ENCODE measurements at places on chromosomes 6 and 20. TPM values are rescaled to one million over a fixed set of nuclear protein-coding genes. Genes with fewer than 3 reads are reported as not detected.
A peak's percentile ranks its signal among the peaks of the same experiment; 100 is the strongest.

NOX3 gene
- total RNA-seq, result not detected

- DNase-seq, result no peak
These were observed 3.2 kb downstream of the POLH start for GRCh38 chr6:43579171-43579570.

DNA sequence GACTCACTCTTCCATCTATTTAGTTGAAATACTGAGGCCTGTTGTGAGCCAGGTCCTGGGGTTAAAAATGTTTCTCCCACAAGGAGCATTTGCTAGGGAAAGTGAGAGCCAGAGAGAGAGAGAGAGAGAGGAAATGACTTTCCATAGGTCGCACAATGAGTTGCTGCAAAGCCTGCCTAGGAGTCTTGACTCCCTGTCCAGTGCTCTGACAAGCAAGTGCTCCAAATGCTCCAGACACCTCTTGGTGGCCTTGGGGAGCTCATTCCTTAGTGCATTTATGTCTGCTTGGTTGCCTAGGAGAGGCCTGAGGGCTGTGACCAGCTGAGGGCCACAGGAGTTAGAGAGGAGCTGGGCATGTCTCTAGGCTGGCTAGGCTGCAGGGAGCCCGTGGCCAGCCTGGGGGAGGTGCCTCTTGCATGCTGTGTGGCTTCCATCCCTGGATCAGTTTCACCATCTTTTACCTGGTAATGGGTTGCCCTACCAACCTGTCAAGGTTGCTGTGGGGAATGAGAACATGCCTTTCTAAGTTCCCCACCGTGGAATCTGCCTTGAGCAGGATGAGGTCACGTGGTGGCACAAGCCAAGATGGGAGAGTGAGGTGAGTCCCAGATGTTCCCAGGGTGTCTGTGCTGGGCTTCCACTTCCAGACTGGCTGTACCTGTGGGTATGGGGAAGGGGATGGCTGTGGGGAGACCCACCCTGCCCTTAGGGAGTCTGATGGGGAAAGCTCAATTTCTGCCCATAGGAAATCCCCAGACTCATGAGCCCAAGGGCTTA, 105.0 kb downstream of the VEGFA start:
- DNase-seq, result peak; percentile 10

DNA sequence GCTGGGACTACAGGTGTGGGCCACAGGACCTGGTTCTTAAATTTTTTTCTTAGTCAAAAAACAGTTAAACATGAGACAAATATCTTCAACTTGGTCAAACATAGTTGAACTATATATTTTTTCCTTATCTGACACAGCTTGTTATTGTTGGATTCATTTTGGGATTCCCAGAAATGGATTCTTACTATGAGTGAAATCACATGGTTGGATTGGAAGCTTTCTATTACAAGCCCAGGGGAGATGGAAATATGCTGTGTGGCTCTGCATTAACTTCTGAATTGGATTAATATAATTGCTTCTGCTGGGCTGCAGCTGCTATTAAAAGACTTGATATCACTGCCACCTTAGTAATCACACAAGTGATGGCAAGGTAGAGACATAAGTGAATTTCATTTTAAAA, 126.4 kb upstream of the DUSP22 start:
- DNase-seq, result no peak

DNA sequence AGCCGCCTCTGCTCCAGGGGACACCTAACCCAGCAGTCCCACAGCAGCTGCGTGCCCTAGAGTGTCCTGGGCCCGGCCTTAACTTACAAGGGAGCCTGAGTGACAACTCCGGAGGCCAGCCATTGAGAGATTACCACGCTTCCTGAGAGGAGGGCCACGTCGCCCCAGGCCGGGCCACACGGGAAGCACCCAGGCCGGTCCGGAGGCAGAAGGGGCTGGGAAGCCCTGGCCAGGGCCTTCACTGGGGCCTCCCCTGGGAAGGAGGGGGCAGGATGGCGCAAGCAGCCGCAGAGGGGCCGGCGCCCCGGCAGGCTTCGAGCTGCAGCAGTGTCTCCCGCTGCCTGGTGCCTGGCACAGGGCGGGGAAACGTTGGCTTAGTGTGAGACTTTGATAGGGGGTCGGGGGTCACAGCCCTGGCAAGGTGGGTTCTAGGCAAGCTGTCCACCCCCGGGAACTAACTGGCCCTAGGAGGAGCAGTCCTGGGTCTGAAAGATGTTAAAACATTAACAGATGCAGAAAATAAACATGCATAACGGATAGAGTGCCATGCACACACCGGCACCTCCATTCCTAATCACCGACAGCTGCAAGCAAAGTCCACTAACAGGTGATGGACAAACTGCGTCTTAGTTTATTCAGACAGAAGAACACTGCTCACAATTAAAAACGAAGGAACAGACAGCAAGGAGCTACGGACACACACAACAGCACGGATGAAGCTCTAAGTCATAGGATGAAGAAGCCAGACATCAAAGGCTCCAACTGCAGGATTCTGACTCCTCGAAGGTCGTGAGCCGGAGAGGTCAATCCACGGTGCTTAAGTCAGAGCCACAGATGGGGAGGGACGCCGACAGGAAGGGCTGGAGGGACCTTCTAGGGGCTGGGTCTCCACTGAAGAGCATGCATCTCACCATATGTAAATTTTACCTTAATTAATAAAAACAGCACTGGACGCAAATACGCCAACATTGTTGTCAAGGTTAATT, 17.4 kb downstream of the CHRNA4 start:
- no peak for DNase-seq

- DNase-seq, result no peak
These were observed 180.8 kb upstream of the CST7 start for GRCh38 chr20:24768201-24768636.

DNA sequence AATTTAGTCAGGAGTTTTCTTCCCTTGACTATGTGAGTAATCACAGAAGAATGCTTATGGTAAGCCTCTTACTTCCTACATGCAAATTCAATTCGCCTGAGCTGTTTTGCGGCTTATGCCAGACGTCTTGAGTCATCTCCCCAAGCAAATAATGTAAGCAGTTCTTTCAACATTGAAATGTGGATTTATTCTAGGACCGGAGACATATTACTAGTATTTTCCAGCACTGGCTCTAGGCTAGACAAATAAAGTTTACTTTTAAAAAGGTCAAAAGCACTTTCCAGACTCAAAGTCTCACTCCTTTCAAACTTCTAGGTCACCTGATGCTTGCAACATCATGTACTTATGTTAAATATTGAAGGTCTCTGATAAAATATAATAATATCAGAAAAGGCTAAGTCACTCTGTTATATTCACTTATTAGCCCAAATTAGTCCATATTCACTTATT, 38.1 kb upstream of the NOX3 start:
- DNase-seq, result no peak

GRCh38 chr6:88499845-88500699, 333.9 kb upstream of the CNR1 start:
- DNase-seq, result no peak

DNA sequence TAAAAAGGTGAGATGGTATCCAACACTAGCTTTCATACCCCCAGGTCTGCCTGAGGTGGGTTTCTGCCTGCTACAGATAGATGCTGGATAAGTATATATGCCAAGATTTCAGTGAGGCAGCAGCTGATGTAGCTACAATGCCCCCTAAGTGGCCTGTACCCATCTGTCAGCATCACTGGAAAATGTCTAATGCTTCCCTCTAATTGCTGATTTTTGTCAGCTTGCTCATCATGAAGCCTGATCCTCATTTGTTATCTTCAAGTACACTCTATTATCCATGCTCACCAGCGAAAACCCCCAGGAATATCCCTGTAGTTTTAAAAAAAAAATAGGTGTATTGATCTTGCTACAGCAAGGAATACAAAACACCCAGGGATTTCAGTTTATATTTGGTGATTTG, 32.2 kb downstream of the OPRM1 start:
- no peak for DNase-seq

DNA sequence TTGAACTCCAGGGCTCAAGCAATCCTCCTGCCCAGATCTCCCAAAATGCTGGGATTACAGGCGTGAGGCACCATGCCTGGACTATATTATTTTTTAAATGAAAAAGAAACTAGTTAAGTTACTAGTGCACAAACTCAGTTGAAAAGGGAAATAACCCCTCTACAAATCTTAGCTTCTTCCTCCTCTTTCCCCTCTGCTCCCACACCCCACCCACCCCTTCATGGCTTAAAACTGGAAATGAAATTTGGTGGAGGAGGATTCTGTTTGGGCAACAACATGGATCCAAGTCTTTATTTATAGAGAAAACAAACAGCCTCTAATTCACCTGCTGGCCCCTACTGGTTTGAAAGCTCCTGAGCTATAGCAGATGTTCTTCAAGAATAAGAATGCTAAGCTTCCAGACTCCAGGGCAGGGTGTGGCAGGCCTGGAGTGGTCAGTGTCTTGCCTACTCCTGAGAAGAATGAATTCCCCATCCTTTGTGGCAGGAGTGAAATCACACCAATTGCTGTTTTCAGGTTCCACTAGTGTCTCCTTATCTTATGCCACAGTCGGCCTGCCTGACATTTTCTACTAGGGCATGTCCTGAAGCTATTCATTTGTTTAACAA, 73.5 kb downstream of the ZFP64 start:
- no peak for DNase-seq

- DNase-seq, result no peak
These were observed 167.2 kb downstream of the TFAP2C start for GRCh38 chr20:56796345-56796744.

DNA sequence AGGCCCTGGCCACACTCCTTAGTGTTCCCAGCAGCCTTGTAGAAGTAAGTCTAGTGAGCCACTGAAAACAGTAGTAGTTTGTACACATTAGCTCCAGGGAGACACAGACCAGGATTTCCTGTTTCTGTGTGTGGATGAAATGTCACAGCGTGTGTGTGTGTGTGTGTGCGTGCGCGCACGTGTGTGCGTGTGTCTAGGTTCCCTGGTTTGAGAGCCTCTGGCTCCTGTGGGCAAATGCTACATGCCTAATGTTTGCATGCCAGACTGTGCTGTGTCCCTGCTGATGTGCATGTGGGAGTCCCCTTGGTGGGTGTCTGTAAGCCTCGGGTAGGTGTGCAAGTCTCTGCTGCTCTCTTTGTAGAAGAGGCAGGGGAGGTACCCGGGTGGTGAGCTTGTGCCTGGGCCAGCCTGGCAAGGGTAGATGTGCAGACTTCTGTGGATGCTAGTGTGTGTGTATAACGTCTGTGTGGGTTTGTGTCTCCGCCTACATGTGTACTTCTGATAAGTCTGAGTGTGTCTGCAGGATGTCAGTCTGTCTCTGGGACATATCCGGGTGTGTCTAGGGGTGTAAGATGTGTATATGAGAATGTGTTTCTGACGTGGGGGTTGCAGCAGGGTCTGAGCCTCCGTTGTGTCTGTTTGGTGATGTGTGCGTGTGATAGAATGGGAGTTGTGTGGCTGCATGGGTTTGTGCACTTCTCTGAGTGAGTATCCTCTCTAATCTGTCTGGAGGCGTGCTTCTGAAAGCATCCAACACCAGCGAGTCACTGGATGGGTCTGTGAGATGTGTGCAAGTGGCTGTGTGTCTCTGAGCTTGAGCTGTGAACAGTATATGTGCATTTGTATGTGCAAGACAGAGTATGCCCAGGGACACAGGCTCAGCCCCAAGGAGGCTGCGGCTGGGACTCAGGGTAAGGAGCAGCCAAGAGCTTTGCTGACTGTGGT, 19.0 kb upstream of the TLDC2 start:
- peak; percentile 60 for DNase-seq

Data from heart left ventricle (tissue), 16 donors.